ENCODE measurements at places on chromosomes 13 and 19.

DNA sequence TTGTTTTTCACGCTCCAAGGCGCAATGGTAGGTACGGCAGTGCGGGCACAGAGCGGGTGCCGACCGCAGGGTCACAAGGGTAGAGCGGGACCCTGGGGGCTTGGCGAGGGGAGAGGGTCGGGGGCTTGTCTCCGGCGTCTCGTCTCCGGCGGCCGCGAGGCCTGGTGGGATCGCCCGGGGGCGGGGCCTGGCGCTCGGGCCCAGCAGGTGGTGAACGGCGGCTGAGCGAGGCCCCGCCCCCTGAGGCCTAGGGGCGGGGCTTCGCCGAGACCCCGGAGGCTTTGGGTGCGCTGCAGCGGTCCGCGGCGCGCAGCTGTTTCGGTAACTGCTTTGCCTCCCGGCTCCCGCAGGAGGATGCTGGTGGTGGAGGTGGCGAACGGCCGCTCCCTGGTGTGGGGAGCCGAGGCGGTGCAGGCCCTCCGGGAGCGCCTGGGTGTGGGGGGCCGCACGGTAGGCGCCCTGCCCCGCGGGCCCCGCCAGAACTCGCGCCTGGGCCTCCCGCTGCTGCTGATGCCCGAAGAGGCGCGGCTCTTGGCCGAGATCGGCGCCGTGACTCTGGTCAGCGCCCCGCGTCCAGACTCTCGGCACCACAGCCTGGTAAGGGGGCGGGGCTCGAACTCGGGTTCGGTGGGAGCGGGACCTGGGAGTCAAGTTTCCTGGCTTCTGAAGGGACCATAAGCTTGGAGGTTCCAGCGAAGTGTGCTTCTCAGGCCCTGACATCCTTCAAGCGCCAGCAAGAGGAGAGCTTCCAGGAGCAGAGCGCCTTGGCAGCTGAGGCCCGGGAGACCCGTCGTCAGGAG, at the start of gene TSEN34:
TSS of gene TSEN34 (plus strand) at position 298 of the 800 bp plus-strand sequence. CDS start at position 355, 57 bp downstream.
- DNase-seq: peak; percentile 85

DNA sequence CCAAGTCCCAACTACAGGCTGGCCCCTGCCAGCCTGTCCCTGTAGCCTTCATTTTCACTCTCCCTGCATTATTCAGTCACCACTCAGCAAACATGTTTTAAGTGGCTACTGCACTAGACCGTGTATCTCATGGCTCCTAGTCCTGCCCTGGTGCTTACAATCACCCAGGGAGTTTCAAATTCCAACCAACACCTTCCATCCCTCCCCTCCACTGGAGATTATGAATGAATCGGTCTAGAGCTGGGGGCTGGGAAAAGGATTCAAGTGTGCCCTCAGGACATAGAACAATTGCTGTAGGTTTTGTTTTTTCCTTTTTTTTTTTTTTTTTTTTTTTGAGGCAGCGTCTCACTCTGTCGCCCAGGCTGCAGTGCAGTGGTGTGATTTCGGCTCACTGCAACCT, 15.0 kb upstream of the TNFAIP8L1 start:
- DNase-seq: no peak

GRCh38 chr19:18620902-18621301, 8.2 kb downstream of the TMEM59L start:
- DNase-seq: no peak

DNA sequence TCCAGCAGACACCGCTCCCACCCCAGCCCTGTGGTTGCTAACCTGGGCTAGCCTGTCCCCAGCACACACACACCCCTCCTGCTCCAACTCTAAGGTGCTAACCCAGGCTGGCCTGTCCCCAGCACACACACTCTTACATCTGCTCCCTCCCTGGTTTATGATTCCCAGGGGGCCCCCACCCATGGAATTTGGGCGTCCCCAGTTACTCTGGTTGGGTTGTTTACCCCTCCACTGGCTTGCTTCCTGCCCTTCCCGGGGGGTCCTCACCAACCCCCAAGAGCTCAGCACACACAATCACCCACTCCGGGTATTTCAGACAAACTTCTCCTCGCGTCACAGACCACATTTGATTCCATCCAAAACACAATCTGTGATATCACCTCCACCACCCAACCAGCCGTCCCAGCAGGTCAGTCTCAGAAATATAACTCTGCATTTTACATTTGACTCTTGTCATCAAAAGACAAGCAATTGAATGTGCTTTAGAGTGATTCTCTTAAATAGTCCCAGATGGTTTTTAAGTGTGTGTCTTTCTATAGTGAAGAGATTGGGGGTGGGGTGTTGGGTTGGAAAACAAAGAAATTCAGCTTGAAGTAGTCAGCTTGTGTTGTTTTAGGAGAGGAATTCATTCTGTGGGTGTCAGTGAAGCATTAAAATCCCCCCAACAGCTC, 20.1 kb downstream of the COL4A2 start:
- no peak for DNase-seq

GRCh38 chr19:4015705-4016402, 8.3 kb downstream of the PIAS4 start:
- no peak for DNase-seq

GRCh38 chr19:3586127-3586626, 899 bp downstream of the GIPC3 start:
- no peak for DNase-seq

DNA sequence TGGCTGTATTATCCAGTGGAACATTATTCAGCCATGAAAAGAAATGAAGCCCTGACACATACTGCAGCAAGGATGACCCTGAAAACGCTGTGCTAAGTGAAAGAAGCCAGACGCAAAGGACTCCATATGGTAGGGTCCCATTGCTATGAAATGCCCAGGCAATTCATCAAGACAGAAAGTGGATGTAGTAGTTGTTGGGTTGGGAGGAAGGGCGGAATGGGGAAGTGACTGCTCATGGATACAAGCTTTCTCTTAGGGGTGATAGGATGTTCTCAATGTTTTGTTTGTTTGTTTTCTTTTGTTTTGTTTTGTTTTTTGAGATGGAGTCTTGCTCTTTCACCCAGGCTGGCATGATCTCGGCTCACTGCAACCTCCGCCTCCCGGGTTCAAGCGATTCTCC, 11.1 kb upstream of the CEACAM16 start:
- no peak for DNase-seq

DNA sequence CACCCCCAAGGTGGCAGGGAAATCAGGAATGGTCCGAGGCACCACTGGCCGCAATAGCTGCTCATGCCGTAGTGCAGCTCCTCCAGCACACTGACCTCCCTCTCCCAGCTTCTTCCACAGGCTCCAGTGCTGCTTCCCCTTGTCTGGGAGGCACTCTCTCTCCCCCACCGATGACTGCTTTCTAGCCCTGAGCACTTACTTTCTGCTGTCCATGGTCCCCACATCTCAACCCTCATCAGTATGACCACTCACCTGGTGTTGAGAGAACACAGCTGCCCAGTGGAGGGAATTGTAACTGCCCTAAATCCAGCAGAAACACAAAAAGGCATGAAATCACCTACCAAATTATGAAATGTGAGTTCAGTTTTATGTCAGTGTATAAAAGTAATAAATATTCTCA, 28.9 kb upstream of the TPP2 start:
- no peak for DNase-seq

GRCh38 chr13:51971520-51972426, 39.5 kb downstream of the ATP7B start:
- no peak for DNase-seq

- no peak for DNase-seq
Measured at GRCh38 chr19:49891393-49891792, 5.3 kb downstream of the IL4I1 start.

DNA sequence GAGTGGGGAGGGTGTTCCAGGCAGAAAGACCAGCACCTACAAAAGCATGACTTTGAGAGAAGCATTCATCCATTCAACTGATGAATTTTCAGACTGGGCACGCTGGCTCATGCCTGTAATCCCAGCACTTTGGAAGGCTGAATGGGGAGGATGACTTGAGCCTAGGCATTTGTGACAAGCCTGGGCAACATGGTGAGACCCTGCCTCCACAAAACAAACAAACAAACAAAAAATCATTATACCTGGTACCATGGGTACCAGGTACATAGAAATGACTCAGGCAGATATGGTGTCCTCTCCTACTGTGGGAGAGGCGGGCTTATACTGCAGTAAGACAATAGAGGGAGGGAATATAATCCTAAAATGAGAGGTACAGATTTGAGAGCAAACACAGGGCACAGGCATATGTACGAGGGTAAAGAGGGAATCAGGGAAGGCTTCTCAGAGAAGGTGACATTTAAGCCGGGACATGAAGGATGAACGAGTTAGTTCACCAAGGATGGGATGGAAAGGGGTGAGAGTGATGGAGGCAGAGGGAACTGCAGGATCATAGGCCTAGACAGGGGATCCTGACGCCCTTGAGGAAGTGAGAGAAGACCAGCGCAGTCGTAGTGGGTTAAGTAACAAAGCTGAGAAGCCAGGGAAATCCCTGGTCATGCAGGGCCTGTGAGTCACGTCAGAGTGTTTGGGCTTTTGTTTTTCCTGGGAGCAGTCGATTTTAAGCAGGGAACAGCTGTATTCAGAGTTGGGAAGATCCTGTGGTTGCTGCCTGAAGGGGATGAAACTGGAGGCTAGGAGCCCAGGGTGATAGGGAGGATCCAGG, 2.9 kb downstream of the CYP2S1 start:
- no peak for DNase-seq
